Pancreas (tissue), 10 donors: ENCODE measurements at places on chromosomes 11 and 22. TPM values are rescaled to one million over a fixed set of nuclear protein-coding genes. Genes with fewer than 3 reads are reported as not detected.

C11orf86 gene
- 0.07 TPM for polyA plus RNA-seq

YPEL4 gene
- 0.68 TPM for polyA plus RNA-seq

CRYBB3 gene
- 1.6 TPM for polyA plus RNA-seq

PRG3 gene
- not detected for polyA plus RNA-seq
